NCI-H1930 (cell line): ENCODE measurements at places on chromosomes 2 and 18.

DNA sequence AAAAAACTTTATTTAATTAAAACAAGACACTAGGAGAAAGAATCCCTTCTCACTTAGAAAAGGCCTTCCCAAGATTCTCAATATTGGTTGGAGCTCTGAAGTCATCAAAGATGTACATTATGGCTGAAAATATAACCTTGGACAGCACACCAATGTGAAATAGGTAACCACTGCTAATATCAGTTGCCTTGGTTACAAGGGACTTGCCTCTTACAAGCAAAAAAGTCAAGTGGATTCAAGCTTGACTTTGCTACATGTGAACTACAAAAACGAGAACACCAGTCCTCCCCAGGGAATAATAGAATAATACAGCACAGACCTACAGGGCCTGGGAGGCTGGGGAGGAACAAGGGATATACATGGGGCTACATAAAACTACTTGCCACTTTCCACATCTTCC lies 46.1 kb downstream of the NABP1 start:
- no peak for DNase-seq

DNA sequence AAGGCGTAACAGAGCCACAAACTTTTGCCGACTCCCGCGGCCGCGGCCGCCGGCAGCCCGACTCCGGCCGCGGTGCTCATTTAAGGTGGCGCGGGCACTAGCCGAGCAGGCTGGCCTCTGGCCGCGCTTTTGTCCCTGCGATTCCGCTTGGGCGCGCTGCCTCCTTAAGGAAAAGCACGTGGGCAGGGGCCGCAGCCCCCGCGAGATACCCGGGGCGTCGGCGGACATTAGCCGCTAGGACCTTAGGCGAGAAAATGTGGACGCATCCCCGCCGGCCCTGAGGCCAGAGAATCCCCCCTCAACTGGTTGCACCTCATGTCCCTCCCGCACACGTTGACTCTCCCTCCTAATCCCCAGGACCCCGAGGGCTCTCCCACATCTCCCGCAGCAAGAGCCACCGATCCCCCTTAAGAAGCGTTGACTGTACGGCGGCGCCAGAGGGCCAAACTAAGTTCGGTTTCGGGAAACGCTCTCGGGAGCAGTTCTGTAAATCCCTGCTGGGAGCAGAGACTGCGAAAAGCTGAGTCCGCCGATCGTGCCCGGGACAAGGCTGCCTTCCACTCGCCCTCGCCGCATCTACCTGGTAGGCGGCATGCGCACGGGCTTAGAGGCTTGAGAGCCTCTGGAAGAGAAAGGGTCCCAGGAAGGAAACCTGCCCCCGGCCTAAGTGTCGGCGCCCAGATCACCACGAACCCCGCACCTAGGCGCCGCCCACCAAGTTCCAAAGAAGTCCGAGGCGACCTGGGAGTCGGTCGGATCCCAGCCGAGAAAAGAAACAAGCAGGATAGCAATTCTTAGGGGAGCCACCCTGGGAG lies 1.8 kb upstream of the SATB2 start:
- DNase-seq: peak; percentile 79

DNA sequence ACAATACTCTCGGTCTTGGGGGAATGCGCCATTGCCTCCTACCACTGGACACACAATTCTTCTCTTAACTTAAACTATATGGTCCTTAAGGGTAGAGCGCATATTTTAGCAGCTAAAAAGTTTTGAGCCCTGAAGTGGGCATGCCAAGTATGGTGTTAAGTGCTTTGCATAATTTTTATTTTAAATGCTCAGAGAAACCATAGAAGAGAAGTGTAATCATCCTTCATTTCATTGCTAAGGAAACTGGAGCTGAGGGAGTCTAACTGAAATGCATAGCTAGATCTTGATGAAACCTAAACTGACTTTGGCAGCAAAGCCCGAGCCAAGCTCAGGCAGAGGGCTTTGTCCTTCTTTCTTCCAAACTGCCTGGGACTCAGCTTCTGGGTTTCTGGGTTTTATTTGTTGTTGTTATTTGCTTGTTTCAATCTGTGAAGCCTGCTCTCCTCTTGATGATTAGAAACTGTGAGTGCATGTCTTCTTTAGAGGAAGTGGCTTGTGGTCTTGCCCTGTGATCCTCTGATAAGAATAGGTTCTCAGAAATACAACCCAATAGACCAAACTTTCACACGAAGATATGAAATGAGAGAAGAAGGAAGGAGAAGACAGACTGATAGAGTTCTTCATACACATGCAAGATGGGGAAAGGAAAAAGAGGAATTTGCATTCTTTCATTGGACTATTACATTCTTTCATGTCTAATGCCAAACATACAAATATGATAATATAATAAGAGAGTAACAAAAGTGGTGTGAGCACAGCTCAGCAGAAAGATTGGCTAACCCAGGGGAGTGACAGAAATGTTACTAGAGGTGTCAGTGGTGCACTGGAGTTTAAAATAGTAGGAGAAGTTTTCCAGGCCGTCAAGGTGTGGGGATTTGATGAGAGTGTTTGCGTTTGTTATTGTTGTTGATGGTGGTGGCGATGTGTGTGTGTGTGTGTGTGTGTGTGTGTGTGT lies 7.5 kb upstream of the RNF144A start:
- no peak for DNase-seq

DNA sequence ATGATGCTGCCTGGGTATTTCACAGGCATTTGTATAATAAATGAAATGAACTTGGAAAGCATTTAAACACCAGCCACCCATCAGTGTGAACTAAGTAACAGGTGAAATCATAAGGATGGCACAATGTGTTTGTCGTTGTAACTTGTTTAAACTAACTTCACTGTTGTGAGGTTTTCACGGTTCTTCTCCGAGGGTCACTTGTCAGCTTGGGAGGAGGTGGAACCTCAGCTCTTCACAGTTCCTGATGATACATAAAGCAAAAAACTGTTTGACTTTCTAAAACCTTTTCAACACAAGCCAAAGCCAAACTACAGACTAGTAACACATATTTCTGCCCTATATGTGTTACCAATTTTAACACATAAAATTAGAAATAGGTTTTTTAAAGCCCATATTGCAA lies 13.1 kb downstream of the TMEM18 start:
- DNase-seq: no peak

DNA sequence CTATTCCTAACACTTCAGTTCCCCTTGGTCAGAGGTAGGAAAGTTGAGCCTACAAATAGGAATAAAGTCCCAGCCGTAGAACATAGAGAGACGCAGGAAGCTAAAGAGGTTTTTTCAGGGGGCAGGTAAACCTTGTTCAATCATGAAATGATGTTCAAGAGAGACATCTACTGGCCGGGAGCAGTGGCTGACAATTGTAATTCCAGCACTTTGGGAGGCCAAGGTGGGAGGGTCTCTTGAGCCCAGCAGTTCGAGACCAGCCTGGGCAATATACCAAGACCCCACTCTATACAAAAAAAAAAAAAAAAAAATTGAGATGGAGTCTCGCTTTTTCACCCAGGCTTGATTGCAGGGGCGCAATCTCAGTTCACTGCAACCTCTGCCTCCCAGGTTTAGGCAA lies 66.7 kb upstream of the DNAJC10 start:
- DNase-seq: no peak

DNA sequence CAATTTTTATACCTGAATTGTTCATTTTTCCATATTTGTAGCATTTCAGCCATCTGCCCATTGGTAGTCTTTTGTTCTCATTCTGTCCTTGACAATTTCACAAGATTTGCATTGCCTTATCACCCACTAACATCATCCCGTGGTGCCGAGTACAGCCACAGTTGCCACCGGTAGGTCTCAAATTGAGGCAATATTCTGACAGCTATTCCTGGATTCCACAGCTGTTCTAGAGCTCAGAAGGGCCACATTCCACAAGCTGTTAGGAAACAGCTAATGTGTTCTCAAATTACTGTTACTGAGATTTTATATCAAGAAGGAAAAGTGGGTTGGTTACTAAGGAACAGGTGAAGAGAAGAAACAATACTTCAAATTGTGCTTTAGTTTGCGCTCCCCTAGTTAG lies 178.8 kb downstream of the RPRM start:
- no peak for DNase-seq

GRCh38 chr2:65710356-65710755 lies 278.0 kb upstream of the SPRED2 start:
- no peak for DNase-seq

DNA sequence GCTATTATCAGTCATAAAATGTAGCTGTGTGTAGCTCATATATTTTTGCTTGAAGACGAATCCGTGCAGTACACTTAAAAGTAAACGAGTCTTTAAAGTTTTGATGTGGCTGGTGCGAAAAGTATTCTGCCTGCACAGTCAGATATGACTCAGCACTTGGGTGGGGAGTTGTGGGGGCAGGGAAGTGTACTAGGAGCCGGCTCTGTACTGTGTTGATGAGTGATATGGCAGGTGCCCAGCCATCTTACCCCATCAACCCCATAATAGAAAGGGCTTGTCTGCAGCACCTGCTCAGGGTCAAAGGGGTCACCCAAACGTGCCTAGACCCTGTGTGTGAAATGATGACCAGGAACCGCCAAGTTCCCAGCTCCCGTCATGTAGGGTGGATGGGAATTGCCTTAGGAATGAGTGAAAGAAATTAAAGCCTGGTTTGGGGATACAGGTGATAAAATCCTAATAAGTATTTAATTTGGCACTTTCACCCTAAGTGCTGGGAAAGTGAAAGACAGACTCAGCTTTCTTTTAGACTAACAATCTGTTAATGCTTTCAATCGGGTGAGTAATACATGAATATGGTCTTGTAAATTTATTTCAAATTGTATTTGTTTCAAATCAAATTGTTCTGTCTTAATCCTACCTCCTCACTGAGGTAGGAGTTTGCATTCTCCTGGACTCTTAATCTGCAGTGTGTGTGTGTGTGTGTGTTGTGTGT lies 48.0 kb downstream of the BCL2L11 start:
- no peak for DNase-seq

DNA sequence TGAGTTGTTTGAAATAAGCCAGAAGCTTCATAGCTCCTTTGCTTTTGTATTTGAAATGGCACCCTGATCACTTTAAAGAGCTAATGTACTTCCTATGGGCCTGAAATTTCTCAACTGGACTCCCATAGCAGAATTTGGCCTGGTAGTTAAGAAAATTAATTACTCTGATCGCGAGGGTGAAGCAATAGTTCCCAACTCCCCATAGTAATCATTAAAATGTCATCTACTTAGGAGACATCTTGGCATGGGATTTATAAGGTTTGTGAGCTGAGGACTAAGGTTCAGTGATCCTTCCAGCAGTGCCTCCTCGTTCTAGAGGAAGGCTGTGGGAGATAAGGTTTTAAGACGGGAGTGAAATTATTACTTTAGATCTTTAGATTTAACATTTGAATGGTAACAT lies 581.0 kb downstream of the ARHGAP15 start:
- no peak for DNase-seq

- no peak for DNase-seq
Observed at GRCh38 chr2:129460299-129461198, 518.9 kb upstream of the RAB6C start.

DNA sequence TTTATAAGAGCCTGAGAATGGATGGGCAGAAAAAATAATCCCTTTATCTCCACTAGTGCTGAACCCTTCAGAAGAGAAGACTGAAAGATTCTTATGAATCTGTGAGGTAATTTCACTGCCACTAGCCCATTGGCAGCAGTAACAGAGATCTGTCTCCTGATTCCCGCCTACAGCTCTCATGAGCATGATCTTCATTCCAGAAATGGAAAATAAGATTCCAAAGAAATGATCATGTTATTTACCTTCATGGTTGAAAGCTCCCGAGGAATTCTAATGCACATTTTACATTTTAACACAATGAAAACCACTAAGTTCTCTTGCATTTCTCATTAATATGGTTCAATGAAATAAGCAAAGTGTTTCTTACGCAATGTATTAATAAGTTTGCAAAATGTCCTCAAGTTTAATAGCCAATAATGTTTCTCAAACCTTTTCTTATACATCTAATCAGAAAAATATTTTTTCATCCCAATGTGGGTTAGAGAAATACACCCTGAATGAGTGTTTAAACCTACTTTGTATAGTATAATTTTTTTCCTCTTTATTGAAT lies 905.6 kb downstream of the TMEM182 start:
- no peak for DNase-seq

DNA sequence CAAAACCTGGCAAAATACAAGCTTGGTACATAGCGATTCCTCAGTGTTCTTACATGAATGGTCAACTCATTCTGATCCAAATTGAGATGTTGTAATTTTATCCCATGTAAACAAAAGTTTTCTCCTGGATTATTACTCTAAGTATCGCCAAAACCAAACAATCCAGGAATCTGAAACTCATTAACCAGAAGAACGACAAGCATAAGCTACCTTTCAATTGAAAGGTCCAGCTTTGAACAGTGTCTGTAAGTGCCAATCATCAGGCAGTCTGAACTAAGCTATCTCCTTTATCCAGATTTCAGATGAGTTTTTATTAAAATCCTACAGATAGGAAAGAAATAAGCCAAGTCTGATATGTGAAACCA lies 2.4 kb downstream of the MEX3C start:
- DNase-seq: no peak

GRCh38 chr2:196067088-196067382 lies 1.6 kb downstream of the DNAH7 start:
- no peak for DNase-seq

GRCh38 chr2:191436368-191437055 lies 191.3 kb downstream of the MYO1B start:
- no peak for DNase-seq

- DNase-seq: no peak
Observed at GRCh38 chr2:190582736-190583506, 48.4 kb upstream of the NEMP2 start.

GRCh38 chr2:9076210-9076609 lies 72.7 kb upstream of the MBOAT2 start:
- no peak for DNase-seq

- no peak for DNase-seq
Observed at GRCh38 chr18:57534511-57534909, 52.0 kb downstream of the FECH start.

DNA sequence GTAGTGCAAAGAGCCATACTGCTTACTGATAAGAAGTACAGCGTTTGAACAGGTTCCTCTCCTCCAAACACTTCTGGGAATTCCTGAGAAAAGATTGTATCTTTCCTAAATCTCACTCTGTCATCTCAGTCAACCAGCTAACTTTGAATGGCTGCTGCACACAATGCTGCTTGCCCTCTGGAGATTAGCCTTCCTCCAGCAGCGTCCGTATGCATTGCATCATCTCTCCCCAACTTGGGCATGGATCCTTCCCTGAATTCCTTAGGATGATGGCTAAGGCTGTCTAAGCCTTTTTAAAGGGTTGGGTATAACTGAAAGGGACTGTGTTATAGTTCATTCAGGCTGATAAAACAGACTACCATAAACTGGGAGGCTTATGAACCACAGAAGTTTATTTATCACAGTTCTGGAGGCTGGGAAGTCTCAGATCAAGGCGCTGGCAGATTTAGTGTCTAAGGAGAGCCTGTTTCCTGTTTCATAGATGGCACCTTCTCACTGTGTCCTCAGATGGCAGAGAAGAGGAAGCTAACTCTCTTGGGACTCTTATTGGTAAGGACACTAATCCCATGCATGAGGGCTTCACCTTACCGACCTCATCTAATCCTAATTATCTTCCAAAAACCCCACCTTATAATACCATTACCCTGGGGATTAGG lies 105.3 kb downstream of the PAX3 start:
- DNase-seq: no peak
